CD4-positive, alpha-beta memory T cell (primary cell): ENCODE measurements at places on chromosomes 13 and 19.

DNA sequence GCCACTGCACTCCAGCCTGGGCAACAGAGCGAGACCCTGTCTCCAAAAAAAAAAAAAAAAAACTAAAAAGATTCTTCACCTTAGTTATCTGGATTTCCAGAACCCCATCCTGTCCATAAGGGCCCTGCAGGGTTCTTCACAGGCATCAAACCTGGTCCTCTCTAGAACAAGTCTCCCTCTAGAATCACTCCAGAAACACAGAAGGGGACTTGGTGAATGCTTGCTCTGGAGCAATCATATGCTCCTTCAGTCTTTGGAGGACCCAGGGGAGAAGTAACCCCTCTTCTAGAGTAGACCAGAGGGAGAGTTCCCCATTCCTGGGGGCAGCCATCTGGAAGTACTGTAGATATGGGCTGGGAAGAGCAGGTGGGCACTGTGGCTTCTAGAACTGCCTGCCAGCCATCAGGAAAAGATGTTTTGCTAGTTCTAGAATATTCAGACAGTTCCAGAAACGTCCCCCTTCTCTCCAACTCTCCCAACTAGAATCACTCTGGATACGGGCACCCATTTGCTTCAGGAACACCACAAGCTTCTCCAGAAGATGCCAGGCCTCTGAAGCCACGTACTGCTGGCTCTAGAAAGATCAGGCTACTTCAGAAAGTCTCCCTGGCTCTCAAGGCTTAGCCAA, 2.8 kb downstream of the FUT1 start:
- DNase-seq = no peak

DNA sequence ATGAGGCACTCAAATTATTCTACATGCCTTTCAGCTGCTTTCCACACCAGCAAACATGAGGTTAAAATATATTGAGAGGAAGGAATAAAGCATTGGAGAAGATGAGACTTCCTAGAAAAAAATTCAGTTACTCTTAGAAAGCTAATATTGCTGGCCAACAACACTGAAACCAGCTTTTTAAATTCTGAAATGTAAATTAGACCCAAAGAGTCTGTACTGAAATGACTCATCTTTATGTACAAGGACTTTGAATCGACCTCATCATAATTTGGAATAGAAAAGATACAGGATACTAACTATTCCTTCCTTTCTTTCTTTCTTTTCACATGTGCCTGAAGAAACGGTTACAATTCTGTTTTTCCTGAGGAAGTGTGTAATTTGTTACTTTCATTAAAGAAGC, 6.5 kb upstream of the HSPH1 start:
- no peak for DNase-seq

- no peak for DNase-seq
Observed at GRCh38 chr13:66864627-66865026, 365.5 kb downstream of the PCDH9 start.

GRCh38 chr19:33772858-33773180, 23.9 kb upstream of the KCTD15 start:
- no peak for DNase-seq

GRCh38 chr13:76570510-76570971, 315.7 kb downstream of the KCTD12 start:
- DNase-seq = no peak

- DNase-seq = no peak
Observed at GRCh38 chr13:75776550-75776949, 140.4 kb downstream of the LMO7 start.

DNA sequence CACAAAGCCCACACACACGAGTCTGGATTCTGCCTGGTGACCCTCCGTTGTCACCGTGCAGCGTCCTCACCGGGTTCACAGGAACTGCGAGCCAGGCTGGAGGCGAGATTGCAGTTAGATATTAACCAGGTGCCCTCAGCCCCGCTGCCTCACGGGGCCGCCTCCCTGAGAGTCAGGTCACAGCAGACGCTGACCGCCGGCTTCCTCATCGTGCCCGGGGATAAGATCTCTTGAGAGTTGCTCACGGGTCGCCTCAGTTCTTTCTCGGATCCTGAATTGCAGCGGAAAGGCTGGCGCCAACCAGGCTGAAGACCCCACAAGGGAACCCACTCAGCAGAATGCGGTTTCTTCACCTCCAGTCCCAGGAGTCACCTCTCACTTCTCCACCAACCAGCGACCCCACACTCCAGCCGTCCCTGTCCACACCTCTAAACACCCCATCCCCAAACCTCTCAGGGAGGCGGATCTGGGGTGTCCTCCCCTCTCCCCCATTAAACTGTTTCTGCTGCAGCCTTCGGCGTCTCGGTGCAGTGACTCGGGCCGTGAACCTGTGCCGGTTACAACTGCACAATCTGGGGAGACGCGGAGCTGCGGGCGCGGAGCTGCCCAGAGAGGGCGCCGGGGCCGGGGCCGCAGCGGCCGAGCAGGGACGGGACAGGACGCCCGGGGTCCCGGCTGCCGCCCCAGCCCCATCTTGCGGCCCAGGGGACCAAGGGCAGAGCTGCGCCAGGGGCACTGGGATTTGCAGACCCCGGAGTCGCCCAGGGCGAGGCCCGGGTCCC, 591 bp downstream of the ZNF823 start:
- DNase-seq = peak; percentile 44

GRCh38 chr13:40992678-40993518, 26.2 kb downstream of the ELF1 start:
- DNase-seq = no peak

- no peak for DNase-seq
Observed at GRCh38 chr13:108034909-108035410, 180.4 kb downstream of the LIG4 start.

- DNase-seq = no peak
Observed at GRCh38 chr13:41802043-41802683, 158.7 kb downstream of the VWA8 start.

- peak; percentile 79 for DNase-seq
Observed at GRCh38 chr13:99656844-99657381, 155.6 kb downstream of the TM9SF2 start.

GRCh38 chr13:98543378-98544103, 33.4 kb downstream of the STK24 start:
- peak; percentile 58 for DNase-seq

DNA sequence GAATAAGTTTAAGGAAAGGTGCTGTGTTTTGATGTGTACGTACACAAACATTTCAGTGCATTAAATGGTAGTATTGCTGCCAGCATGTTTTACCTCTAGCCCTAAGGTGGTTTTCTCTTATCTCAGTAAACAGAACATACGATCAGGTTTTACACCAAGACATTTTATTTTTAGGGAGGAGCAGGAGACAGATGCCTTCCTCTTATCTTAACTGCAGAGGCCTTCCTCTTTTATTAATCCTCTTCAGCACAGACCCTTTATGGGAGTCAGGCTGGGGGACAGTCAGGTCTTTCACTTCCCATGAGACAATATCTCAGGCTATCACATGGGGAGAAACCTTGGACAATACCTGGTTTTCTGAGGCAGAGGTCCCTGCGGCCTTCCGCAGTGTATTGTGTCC, 14.9 kb upstream of the ZNF611 start:
- DNase-seq = no peak

- no peak for DNase-seq
Observed at GRCh38 chr19:9878511-9879196, 43.5 kb downstream of the PIN1 start.

GRCh38 chr19:18185538-18185937, 7.5 kb upstream of the MPV17L2 start:
- no peak for DNase-seq

GRCh38 chr19:31733591-31733990, 384.4 kb upstream of the TSHZ3 start:
- no peak for DNase-seq

GRCh38 chr13:64453831-64454230, 2776.3 kb downstream of the PCDH9 start:
- DNase-seq = no peak

- no peak for DNase-seq
Observed at GRCh38 chr13:37539976-37540605, 58.5 kb downstream of the POSTN start.

DNA sequence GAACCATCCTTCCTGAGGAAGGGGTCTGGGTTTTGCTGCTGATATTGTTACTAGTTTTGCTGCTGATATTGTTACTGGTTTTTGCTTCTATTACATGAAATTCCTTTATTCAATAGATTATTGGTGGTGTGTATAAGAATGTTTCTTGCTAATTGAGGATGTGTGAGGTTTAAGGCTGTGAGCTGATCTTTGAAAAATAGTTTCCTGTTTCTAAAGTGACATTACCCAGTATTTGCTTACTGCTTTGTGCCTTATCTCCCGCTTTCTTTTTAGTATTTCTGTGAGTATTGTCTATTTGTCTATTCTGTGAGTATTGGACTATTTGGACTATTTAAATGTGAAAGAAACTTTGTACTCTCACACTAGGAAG, 38.2 kb upstream of the C1QTNF9 start:
- DNase-seq = no peak

DNA sequence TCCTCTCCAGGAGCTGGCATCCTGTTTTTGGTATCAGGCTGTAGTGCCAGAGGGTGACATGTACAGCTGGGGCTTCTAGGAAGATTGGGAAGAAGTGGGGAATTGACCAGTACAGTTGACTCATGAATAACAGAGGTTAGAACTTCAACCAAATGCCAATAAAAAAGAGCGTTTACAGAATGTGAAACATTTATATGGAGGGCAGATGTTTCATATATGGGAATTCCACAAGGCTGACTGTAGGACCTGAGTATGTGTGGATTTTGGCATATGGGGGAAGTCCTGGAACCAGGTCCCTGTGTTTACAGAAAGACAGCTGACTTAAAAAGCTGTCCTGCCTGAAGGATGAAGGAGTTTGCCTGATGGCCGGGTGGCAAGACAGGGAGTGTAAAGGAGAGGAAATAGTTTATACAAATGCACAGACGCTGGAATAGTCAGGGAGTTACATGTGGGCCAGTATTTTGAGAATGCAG, 5.2 kb downstream of the CHAMP1 start:
- no peak for DNase-seq

DNA sequence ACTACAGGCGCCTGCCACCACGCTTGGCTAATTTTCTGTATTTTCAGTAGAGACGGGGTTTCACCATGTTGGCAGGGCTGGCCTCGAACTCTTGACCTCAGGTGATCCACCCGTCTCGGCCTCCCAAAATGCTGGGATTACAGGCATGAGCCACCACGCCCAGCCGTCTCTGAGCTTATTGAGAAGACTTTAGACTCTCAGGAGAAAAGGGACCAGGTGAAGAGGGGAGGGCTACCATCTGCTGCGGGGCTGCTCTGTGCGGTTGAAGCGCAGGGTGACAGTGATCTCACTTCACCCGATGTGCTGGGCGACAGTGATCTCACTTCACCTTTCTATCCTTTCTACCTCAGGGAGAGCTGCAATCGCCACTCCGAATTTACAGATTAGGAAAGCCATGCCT, 25.3 kb downstream of the PDCD5 start:
- DNase-seq = no peak

GRCh38 chr13:106534639-106535551, 567 bp downstream of the EFNB2 start:
- peak; percentile 22 for DNase-seq

DNA sequence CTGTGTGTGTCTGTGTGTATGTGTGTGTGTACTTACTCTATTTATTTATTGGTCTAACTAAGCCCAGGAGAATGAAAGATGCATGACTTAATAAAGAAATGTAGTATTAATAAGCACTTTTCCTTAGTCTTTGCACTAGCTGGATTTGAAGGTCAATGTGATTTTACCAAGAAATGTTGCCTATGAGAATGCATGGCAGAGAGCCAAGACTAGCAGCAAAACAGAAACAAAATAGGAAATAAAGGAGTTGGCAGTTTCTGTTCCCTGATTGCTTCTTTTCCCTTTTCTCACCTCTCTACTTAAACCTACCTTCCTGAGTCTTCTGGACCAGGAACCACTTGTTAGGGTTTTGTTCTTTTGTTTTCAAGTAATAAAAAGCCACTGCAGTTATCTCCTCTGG, 286.1 kb downstream of the KCTD12 start:
- DNase-seq = no peak

GRCh38 chr13:38713046-38713445, 26.2 kb downstream of the FREM2 start:
- no peak for DNase-seq

DNA sequence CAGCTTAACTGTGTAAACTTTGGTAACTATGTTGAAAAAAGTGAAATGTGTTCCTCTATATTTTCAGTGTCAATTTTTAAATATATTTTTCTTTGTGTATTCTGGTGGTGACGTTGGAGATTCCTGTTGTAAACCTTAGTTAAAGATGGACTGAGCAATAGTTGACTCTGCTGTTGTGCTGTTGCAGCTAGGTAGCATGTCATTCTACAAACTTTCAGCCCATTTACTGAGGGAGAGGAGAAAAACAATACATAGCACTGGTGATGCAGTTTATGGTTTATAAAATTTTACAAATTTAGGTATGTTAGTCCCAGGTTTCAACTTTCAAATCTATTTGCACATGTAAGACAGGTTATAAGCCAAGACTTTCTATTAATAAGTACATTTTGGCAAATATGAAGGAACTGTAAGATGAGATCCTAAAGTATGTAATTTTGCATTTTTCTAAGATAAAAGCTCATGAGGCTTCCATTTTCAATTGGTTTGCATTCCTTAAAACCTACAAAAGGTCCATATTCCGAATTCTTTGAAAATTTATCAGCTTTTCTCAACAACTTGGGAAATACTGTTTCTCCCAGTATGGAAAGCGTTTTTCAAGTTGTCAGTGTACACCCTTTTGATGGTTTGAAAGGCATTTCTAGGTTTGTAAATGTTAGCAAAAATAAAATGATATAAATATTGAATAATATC, 1.5 kb downstream of the NDFIP2 start:
- DNase-seq = no peak

- no peak for DNase-seq
Observed at GRCh38 chr13:99323488-99323887, 16.3 kb upstream of the GPR183 start.

- no peak for DNase-seq
Observed at GRCh38 chr19:2035590-2035991, 15.5 kb downstream of the MKNK2 start.

DNA sequence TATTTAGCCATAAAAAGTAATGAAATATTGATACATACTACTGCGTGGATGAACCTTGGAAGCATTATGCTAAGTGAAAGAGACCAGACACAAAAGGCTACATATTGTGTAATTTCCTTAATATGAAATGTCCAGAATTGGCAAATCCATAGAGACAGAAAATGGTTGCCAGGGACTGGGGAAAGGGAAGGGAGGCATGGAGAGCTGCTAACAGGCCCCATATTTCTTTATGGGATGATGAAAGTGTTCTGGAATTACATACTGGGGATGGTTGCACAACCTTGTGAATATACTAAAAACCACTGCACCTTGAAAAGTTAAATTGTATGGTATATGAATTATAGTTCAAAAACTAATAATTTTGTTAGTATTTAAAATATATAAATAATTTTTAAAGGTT, 3.6 kb downstream of the IFT88 start:
- DNase-seq = no peak

DNA sequence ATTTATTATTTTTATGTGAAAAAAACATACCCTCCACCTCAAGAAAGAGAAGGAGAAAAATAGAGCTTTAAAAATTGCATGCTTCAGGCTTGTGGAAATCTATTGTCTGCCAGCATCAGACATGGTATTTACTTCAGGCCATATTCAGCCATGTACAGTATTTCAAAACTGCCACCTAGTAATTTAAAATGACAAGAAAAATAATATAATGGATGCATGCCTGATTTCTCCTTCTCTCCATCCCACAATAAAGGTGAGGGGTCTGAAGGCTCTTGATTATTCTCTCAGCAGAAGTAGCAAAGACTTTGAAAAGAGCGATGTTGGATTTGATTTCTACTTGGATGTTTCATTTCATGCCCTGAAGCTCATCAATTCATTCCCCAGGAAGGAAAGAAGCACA, 250.7 kb downstream of the TBC1D4 start:
- DNase-seq = no peak
